ENCODE measurements at places on chromosomes 7 and 10.

- DNase-seq = no peak
Observed at GRCh38 chr10:98318861-98319260, 50.9 kb upstream of the LOXL4 start.

DNA sequence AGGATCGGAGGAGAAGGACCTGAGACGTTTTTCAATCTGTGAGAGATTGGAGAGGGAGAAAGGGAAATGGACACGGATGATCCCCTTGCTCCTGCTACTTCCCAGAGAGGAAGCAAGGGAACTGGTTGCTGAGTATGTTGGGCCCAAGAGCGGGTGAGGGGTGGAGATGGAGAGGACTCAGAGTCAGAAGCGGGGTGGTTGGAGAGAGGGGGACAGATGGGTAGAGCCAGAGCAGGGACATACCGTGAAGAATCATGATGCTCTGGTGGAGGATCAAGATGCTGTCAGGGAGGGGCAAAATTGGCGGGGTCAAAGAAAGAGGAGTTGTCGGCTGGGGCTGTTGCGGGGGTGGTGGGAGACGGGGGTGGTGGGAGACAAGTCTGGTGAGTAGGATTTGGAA lies 2.4 kb upstream of the CHST3 start:
- DNase-seq = no peak

DNA sequence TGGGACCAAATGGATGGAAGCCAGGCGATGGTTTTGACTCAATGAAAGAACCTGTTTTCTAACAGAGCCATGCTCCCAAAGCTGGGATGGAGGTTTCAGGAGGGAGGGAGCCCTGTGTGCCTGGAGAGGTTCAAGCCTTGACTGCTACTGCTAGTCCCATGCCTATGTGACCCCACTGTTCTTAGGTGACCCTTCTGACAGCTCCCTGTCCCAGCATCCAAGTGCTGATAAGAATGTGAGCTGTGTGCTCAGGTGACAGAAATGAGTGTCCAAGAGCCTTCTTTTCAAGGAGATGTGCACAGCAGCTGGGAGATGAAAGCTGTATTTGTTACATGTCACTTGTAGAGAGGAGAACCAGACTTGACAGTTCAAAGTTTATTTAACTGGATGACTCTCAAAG lies 595.4 kb downstream of the GALNT17 start:
- DNase-seq = no peak

- DNase-seq = no peak
Observed at GRCh38 chr7:157580324-157580723, 243.5 kb downstream of the DNAJB6 start.

DNA sequence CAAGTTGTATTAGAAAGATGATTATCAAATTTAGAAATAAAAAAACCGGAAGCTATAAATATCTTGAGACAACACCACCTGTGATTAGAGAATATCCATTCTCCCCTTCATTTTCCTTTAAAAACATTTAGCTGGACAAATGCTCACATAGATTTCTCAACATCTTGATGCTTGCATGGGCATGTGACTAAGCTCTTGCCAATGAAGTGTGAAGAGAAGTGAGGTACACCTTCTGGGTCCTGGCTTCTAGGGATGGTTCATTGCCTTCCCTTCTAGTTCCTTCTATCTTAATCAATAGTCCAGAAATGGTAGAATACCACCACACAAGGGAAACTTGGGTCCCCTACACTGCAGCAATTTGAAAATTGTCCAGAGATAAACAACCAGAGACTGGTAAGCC lies 41.0 kb downstream of the WAPL start:
- no peak for DNase-seq

DNA sequence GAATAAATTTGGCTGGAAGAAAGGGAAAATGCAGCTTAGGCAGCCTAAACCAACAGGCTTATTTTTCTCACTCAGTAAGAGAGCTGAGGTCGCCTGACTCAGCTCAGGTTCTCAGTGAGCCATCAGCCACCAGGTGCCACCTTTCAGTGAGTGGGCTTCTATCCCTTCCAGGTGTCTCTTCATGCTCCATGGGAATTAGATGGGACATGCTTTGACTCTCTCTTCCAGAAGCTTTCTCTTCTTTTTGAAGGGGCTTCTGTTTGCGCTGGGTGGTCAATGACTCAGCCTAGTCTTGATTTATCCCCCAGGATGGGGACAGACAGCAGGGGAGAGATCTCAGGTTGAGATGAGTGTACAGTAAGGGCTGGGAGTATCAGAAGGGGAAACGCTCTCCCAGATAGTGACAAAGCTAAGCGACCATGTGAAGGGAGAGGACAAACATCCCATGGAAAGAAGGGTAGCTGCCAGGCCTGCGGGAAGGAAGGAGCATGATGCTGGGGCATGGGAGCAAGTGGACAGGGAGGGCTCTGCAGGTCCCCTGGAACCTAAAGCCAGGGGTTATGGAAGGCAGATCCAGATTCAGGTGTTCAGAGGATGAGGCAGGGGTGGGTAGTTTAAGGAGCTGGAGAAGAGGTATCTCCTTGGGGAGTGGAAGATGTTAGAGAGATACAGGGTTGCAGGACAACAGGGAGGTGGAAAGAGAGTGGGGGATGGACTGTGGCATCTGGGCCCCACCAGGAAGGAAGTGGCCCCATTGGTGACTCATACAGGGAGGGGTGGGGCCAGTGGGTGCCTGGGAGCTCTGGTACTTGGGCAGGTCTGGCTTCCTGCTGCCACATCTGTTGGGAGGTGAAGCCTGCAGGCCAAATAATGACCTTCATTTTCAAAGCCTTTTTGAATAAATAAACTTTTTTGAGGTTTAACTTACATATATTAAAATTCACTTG lies 32.5 kb downstream of the OGDH start:
- DNase-seq = peak; percentile 87

DNA sequence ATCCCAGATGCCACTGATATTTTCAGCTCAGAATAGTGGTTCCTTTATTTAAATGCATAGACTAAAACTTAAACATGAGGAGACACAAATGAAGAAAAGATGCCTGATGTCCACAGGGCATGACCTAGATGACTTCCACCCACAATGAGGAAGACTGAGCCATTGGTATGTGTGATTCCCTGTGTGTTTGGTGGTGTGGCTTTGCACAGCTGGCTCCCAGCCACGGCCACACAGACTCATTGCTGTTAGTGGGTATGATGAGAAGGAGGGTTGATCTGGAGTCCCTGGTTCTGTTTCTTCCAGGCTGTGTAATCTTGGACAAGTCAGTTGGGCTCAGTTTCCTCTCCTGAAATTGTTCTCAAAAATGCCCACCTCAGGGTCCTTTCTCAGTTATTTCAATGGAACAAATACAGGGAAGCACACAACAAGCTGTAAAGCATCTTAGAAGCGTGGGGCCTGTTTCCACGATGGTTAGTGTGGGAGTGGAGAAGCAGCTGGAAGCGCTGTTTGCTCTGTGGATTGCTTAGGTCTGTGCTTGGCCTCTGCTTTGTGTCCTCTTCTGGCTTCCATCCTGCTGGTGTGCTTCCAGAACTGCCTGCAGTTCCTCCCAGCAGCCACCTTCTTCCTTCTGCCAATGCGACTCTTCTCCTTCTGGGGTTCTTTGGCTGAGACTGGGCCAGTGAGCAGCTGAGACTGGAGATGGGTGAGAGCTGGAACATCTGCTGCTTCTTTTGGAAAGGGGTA lies 303.7 kb downstream of the BMPER start:
- DNase-seq = no peak
